Kasumi-1 (cell line): ENCODE measurements at places on chromosomes 13 and 19.

GRCh38 chr13:112960706-112961105 lies 8.3 kb upstream of the MCF2L start:
- no peak for DNase-seq

GRCh38 chr13:20473888-20474287 lies 51.8 kb downstream of the CRYL1 start:
- DNase-seq, result no peak

GRCh38 chr13:27969082-27969865 lies at the start of gene CDX2:
Gene CDX2, minus strand, starts transcription at chr13:27969315. Its CDS starts 309 bp downstream, at chr13:27969006.
- DNase-seq, result no peak

DNA sequence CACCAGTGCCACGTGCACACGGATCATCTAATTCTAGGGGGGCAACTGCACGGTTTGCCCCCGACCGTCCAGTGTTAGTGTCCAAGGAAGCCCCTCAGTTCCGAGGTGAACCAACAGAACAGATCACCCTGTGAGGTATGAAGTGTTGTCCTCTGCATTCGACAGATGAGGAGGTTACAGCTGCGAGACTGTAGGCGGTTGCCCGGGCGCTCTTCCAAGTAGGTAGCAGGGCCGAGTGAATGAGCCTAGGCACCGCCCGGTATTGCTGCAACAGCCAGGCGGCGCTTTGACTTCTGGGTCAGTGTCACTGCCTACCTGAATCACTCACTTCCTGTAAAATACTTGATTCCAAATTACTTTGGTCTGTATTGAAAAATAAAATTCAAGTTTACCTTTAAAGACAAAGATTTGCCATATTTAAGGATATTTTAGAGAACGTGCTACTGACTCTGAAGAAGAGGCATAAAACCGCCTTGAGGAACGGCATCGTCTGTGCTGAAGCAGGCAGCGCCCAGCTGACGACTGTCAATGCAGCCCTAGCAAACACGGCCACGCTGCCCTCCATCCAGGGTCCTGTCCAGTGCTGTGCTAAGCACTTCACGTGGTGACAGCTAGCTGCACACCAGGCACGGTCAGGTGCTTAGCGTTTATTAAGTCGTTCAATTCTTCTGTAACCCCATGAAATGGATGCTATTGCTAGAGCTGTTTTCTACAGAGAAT lies 19.3 kb upstream of the RASA3 start:
- no peak for DNase-seq

- no peak for DNase-seq
Measured at GRCh38 chr19:35729763-35730162, 12.0 kb downstream of the KMT2B start.

GRCh38 chr13:94249512-94249911 lies 230.0 kb downstream of the DCT start:
- no peak for DNase-seq

DNA sequence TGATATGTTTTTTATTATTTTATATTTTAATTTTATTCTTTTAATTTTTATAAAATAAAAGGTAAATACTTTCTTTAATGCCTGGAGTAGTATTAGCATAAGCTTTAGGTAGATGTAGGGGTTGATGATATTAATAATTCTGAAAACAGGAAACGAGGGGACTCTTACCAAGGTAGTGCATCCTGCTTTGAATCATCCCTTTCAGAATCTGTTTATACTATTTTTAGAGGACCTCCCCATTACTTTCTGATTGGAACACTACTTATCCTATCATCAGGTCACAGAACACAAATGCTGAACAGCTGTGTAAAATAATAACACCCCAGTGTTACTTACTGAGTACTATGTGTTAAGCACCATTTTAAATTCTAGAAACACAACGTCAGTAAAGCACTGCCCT lies 27.3 kb downstream of the COG6 start:
- DNase-seq, result no peak

GRCh38 chr13:30093236-30093635 lies 214.1 kb downstream of the KATNAL1 start:
- DNase-seq, result no peak

GRCh38 chr13:37960427-37960826 lies 90.9 kb upstream of the TRPC4 start:
- no peak for DNase-seq

DNA sequence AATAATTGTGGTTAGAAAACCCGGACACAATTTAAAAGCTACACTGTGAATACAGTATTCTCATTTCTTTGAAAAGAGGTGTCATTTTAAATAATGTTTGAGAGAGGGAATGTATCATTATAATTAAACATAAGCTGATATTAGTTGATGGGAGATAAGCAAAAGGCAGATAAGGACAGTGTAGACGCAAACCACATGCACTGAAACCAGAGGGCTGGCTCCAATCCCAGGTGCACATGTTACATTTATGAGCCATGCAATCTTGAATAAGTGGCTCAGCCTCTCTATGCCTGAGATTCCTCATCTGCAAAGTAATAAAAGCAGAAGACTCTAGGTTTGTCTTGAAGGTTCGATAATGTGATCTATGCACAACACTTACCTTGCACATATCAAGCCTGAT lies 238.7 kb downstream of the EFNB2 start:
- no peak for DNase-seq
